ENCODE measurements at places on chromosomes 3 and 15. TPM values are rescaled to one million over a fixed set of nuclear protein-coding genes. Genes with fewer than 3 reads are reported as not detected.

The CADM2 gene
- total RNA-seq: 2.5 TPM

The TYRO3 gene
- 2.0 TPM for total RNA-seq

The HGD gene
- total RNA-seq: 40.5 TPM

The TRPM7 gene
- total RNA-seq: 36.9 TPM

The IMPG2 gene
- not detected for total RNA-seq

The SLC28A2 gene
- total RNA-seq: 39.0 TPM

The KLHL40 gene
- total RNA-seq: not detected

The RPL32 gene
- total RNA-seq: 1,145 TPM

The TMEM108 gene
- 0.40 TPM for total RNA-seq

The CCR8 gene
- not detected for total RNA-seq

DNA sequence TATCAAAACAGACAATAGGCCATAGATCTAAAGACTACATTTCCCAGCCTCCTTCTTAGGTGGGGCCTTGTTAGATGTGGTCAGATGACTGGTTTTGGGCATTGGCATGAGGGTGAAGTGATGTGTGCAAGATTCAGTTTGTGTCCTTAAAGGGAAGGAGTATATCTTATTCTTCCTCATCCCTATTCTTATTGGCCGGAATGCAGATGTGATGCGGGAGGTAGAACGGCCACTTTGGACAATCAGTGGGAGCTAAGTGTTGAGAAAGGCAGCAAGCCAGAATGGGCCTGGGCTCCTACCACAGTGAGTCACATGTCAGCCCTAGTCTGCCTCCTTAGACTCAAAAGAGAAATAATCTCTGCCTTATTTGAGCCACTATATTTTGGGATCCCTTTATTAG lies 89.8 kb upstream of the MEX3B start:
- no peak for DNase-seq

DNA sequence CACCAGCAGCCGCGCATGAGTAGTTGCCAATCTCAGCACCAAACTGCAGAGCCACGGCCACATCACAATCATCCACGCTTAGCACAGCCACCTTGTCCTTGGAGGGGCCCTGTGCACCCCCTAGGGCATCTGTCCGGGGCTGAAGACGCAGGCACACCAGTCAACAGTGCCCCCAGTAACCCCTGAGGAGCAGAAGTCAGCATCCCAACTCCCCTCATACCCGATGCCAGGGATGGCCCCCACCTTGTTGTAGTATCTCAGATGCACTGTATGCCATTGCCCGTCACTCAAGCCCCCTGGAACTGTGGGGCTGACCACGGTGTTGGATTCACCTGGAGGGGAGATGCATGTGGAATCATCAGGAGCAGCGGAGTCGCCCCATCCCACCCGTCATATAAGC lies 7.6 kb downstream of the CELSR3 start:
- no peak for DNase-seq

GRCh38 chr15:39156646-39157250 lies 424.1 kb upstream of the THBS1 start:
- no peak for DNase-seq

- peak; percentile 62 for DNase-seq
Observed at GRCh38 chr3:5426094-5426883, 238.8 kb downstream of the EDEM1 start.

DNA sequence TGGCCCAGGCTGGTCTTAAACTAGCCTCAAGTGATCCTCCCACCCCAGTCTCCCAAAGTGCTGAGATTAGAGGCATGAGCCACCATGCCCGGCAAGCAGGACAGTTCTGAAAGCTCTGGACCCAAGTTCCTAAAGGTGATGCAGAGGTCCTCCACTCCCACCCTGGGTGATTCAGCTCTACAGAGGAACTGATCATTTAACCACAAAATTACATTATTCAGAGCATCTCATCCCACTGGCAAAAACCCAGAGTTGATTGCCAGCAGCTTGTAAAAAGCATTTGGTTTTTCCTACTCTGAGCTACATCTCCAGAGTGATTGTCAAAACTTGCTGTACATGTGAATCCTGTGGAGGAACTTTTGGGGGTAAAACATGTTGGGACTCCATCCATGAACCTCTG lies 60.2 kb downstream of the SLTM start:
- no peak for DNase-seq

DNA sequence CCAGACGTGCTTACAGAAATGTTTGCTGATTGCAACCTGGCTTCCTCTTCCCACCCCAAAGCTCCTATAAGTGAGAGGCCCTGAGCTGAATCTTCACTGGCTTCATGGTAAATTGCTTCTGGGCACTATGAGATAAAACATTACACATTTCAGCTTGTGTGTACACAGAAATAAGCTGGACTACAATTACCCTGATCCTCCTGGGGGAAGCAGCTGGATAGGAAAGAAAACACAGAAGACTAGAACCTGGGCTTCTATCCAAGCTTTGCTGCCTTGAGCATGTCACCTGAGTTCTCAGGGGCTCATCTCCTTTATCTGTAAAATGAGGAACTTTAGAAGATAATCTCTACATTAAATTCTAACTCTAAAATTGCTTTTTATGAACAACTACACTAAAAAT lies 40.3 kb downstream of the THBS1 start:
- no peak for DNase-seq

DNA sequence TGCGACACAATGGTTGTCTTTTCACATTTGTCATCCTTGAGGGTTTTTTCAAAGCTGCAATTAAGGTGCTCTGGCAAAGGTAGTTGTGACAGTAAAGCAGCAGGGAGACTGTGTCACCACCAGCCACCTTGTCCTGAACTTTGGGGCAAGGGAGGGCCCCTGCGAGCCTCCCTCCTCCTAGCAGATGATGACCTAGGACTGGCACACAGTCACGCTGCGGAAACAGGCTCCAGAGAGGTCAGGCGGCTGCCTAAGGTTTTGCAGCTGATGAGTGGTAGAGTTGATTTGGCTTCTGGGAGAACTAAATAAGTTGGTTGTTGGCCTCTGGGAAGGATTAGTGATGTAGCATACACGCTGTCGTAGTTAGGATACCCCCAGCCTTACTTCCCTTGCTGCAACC lies 62.7 kb downstream of the PDIA5 start:
- DNase-seq: no peak

DNA sequence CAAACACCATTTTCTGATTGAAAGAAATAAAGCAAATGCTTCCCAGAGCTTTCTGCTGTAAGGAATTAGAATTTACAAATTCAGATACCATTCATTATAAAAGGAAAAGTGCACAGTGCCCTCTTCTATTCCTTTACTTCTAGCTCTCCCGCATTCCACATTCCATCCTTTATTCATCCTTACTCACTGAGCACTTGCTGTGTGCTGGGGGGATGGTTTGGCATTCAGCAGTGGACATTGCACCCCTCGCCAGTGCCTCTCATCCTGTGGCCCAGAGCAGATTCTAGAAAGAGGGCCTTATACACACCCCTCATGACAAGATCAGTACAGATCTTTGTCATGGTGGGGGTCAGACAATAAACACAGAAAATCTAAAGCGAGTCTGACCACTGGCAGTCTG lies 73.0 kb downstream of the MGLL start:
- no peak for DNase-seq

DNA sequence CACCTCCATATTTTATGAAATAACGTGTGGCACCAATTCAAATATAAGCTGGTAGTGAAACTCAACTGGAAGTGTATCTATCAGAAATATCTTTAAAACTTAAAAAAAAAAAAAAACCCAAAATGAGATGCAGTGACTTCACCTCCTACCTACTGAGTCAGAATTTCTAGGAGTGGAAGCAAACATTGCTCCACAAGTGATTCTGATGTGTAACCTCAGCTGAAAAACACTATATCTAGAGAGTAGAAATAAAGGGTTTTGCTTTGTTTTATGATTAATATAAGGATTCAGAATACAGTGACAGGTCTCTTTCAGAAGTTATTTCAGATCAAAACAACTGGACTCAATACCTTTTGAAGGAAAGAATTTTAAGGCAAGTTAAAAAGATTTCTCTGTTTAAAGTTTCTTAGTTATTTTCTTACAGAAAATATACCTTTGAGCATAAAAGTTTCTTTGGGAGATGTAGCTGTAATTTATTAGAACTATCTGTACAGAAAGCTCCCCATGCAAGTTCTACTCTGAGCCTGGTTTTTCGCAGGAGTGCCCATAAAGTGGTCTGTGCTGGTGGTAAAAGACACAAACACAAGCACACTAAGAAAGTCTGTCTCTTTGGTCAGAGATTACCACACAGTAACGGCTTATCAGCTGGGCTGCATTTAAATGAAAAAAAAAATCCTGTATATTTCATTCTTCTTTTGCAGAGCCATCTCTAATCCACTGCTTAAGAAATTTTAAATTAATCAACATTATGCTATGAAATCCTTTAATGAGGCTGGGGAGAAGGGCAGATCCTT lies 59.9 kb upstream of the PPIB start:
- no peak for DNase-seq

DNA sequence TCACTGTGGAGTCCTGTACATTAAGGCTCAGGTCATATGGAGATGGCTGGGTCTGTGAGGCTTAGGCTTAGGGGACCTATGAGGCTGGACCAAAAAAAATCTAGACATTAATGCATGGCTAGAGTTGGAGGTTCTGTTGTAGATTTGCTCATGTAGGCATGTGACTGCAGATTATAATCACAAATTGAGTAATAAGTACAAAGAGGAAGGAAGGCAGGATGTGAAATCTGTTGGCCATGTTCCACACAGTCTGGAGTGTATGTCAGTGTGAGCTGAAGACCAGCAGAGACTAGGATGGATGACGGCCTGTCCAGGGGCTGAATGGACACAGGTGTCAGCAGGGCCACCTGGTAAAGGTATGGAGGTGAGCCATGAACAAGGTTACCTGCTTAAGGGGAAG lies at the start of gene ST3GAL6:
TSS of gene ST3GAL6 (plus strand) at position 265 of the 400 bp plus-strand sequence. CDS start 5,101 bp downstream, outside the sequence.
- DNase-seq: no peak

DNA sequence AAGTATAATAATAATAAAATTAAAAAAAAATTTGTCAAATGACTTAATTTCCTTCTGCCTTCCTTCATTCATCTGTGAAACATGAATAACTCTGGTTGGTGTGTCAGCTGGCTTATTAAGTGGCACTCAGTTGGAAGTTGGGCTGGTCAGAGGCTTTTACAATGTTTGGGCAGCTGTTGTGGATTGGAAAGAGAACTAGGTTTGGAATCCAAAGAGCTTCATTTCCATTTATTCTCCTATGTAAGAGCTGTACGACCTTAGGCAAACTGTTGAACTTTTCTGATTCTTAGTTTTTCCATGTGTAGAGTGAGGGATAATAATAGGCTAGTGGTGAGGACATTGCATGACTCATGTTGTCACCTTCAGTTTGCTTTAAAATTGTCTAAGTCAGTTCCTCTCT lies 606.7 kb downstream of the PDCD6IP start:
- no peak for DNase-seq

DNA sequence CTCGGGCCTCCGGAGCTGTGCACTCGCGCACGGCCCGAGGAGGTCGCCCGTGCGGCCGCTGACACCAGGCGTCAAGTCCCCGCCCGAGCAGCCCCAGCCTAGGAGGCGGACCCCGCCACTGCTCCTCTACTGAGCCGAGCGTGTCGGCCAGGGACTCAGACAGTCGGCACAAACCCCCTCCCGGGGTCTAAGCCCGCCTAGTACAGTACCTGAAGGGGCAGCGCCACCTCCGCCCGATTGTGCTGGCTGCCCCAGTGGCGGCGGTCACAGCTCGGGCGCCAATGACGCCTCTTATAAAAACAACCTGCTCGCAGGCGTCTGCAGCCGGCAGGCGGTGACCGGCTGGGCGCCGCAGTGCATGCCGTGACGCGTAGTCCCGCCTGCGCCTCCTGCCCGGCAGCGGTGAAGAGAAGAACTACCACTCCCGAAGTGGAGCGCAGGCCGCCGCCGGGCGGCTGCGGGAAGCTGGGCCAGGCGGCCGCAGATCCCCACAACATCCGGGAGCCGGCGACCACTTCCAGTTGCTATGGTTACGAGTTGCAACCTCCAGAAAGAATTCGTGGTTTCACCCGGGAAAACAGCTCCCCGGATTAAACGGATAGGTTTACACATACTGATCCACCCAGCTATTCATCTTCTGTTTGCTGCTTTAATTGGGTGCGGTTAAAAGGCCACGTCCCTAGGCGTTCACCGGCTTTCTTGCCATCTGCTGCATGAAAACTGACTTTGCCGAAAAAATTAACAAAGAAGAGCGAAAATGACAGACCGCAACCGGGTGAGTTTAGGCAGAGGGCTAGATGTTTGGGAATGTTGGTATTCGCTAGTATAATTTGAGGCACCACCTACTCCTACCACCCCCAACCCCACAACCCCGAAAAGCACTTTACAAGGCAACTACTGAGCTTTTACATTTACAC lies at the start of the genes CCPG1 and PIERCE2:
TSS of gene CCPG1 (minus strand) at position 348 of the 917 bp plus-strand sequence. CDS start 18,935 bp downstream, outside the sequence.
TSS of gene PIERCE2 (plus strand) at position 484 of the 917 bp plus-strand sequence. CDS start at position 758, 274 bp downstream.
- peak; percentile 90 for DNase-seq

DNA sequence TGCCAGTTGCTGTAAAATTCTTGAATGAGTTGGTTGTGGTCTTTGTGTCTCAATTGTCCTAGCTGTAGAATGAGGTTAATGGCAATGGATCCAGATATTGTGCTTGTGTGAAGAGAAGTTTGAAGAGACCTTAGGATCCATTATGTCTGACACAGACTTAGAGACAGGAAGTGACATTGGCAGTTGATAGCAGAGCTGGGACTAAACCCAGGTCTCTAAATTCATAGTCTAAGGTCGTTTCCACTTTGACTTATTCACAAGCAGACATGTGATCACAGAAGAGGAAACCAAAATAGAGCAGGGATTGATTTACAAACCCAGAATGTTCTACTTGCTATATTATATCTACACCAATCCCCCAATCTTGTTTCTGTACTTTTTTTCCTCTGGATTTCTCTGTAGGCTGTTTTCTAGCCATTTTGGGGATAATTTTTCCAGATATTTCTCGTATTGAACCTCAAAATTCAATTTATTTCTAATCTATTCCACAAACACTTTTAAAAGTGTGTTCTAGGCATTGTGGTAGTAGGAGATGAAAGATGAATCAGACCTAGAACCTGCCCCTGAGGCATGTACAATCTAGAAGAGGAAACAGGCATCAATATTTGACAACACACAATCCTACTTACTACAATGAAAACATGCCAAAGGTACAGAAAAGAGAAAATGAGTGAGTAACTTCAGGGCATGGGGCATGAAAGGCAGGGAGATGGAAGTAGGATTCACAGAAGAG lies 123.3 kb downstream of the NFKBIZ start:
- DNase-seq: no peak

GRCh38 chr15:100328796-100329195 lies 13.0 kb downstream of the ADAMTS17 start:
- no peak for DNase-seq

- no peak for DNase-seq
Observed at GRCh38 chr15:101618851-101619614, 33.1 kb downstream of the TM2D3 start.

DNA sequence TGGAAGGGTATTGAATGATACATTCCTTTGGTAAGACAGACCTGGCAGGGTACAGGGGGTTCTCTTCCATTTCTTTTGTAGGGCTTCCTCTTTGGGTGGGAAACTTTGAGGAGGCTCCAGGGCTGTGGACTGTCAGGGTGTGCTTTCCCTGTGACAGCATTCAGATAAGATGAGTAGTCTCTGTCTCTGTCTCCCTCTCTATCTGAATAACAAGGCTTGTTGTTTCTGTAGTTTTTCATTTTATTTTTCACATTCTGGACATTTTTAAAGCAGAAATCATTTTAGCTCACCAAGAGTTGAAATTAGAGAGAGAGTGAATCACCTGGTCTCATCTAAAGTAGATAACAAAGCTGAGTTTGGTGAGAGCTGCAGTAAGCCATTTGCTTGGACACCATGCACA lies 100.8 kb upstream of the TPM1 start:
- DNase-seq: no peak
